ENCODE measurements at places on chromosomes 2 and 18. TPM values are rescaled to one million over a fixed set of nuclear protein-coding genes. Genes with fewer than 3 reads are reported as not detected.

DNA sequence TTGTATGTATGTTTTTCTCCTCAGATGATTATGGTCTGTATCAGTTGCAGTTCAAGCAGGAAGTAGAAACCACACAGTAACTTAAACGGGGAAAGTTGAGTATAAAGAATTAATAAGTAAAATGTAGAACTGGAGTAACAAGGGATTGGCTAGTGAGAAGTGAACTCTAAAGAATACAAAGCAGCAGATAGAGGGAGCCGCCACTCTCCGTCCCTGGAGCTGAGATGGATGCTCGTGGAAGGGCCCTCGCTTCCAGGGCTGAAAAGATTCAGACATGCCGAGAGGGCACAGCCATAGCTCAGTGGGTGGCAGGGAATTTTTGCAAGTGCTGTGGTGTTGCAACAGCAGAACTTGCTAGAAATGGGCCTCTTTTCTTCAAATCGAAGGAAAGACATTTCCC is 155.8 kb downstream of the COL6A3 start:
- no peak for DNase-seq

DNA sequence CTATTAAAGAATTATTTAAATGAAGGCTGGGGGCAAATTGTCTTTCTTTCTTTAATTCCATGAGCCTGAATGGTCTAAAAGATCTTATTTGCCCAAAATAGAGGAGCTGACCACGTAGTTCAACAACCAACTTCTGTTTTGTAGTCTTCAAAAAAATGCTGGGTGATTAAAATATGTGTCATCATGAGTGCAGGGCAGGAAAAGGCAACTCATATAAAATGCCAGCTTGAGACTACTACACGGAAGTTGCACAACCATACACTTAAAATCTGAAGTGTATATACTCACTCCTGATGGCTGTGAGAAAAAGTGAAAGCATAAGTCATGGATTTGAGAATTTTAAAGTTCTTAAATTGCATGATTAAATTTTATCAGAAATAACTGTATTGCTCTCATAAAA is 210.9 kb downstream of the DYM start:
- DNase-seq = no peak

- DNase-seq = no peak
Observed at GRCh38 chr2:155141418-155141817, 442.9 kb downstream of the KCNJ3 start.

DNA sequence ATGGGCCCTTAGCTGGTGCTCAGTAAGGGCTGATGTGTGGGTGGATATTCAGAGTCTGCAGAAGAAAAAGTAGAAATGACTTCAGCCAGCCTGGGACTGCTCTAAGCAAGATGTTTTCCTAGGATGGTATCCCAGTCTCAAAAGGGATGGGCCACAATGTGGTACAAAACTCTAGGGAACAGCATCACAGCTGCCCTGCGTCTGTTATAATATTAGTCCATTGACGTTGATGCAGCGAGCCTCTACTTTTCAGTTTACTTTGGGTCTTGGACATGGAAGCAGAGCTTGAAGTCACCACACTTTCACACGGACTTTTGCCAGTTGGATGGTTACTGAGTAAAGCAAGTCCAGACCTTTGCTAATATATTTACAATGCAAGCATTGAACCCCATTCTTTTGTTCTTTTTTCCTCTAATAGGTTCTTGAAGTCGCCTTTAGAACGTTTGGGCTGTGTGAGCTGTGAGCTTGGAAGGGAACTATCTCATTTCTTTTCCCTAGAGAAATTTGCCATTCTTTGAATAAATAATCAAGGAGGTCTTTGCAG is 105.7 kb downstream of the RDH14 start:
- DNase-seq = no peak

DNA sequence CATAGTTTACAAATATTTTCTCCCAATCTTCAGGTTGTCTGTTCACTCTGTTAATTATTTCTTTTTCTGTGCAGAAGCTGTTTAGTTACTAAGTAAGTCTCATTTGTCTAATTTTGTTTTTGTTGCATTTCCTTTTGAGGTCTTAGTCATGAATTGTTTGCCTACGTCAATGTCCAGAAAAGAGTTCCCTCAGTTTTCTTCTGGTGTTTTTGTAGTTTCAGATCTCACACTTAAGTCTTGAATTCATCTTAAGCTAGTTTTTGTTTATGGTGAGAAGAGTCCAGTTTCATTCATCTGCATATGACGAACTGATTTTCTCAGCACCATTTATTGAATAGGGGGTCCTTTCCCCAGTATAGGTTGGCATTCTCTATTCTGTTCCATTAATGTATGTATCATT is 1252.2 kb upstream of the TMEFF2 start:
- no peak for DNase-seq

DNA sequence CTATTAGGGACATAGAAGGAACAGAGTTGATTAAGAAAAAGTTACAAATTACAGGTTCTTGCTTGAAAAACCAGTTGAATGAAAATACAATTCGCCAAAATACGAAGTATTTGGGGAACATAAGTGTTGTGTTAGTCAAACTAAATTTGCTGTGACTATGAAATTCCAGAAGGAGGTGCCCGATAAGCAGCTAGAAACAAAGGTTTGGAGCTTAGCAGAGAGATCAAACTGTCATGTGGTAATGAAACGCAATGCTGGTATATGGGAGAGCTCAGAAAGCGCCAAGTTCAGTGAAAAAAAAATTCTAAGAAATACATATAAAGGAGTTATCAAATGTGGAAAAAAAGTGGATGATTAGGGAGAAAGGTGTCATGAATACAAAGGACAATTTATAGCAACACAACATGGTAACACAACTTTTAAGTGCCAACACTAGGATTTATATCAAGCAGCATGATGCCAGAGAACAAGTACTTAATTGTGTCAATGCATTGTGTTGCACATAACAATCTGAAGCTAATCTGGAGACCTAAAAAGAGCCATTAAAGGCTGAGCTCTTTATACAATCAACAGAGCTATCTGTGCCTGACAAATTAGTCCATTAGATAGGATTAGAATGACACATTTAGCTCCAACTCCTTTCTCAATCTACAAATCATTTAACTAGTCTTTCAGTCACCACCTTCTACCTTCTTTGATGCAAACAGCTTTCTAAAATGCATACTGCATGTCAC is 31.2 kb downstream of the SMAD2 start:
- DNase-seq = no peak

GRCh38 chr18:50465211-50466153 is 90.6 kb downstream of the SKA1 start:
- DNase-seq = no peak

- no peak for DNase-seq
Observed at GRCh38 chr2:148914463-148914862, 39.4 kb downstream of the KIF5C start.

- DNase-seq = no peak
Observed at GRCh38 chr2:161124201-161124600, 36.0 kb upstream of the TANK start.

DNA sequence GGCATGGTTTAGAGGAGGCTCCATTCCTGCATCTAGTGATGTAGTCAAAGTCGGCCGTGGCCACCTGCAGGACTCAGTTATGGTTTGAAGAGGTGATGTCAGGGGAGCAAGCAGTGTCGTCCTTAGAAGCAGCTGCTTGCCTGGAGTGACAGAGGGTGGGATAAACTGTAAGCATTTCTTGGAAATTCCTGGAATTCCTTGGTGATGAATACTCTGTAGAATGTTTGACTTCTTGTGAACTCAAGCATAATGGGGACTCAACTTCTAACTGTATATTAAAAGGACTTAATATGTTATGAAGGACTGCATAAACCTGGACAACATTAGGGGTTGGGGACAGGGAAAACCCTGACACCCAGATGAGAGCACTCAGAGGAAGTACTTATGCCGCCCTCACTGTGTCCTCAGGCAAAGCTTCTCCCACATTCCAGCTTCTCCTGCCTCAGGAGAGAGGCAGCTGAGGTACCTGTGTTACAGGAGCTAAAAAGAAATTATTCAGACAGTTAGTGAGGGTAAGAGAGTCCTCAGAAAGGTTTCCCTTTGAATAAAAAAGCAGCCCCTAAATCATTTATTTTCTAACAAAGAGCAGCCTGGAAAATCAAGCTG is 459.9 kb upstream of the CELF4 start:
- DNase-seq = no peak

DNA sequence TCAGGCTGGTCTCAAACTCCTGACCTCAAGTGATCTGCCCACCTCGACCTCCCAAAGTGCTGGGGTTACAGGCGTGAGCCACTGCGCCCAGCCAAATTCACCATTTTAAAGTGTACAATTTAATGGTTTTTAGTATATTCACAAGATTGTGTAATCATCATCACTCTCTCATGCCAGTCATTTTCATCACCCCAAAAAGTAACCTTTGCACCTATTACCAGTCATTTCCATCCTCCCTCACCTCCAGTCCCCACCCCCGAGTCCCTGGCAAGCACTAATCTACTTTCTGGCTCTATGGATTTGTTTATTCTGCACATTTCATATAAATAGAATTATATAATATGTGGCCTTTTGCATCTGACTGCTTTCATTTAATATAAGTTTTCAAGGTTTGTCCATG is 10.8 kb downstream of the PCBP1 start:
- DNase-seq = no peak

GRCh38 chr2:220995581-220995980 is 576.5 kb downstream of the EPHA4 start:
- DNase-seq = no peak

GRCh38 chr2:220065581-220065980 is 438.2 kb downstream of the SLC4A3 start:
- no peak for DNase-seq

GRCh38 chr2:193980599-193980998 is 1676.4 kb upstream of the SLC39A10 start:
- DNase-seq = no peak

DNA sequence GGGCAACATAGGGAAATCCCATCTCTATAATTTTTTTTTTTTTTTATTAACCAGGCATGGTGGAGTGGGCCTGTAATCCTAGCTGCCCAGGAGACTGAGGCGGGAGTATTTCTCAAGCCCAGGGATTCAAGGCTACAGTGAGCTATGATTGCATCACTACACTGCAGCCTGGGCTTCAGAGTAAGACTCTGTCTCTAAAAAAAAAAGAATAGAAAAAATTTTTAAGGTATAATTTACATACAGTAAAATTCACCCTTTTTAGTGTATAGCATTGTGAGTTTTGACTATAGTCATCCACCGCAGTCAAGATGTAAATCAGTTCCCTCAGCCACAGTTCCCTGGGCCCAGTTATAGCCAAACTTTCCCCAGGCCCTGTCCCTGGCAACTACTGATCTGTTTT is 57.1 kb upstream of the MSH6 start:
- no peak for DNase-seq

GRCh38 chr2:147076634-147077033 is 768.2 kb upstream of the ACVR2A start:
- no peak for DNase-seq

- no peak for DNase-seq
Observed at GRCh38 chr2:152175012-152175367, 573 bp downstream of the STAM2 start.

- DNase-seq = no peak
Observed at GRCh38 chr2:233063269-233063975, 3.3 kb downstream of the INPP5D start.

DSG3 gene
- total RNA-seq = not detected
